ENCODE measurements at places on chromosomes 6 and 20.

DNA sequence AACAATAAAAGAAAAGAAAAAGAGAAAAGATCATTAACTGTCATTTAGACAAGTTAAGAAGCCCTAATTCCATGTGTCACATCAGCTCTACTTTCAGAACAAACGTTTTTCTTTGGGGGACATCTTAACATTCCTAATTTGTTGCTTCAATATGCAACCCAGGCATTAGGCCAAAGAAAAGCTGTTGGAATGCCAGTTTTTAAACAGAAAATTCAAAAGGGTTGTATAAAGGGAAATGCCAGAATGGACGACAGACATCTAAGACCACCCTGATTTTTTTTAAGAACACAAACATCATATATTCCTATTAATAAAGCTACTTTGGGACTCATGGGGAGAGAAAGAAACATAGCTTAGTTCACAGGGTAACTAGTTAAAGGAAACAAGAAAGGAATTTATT is 315.0 kb downstream of the GMDS start:
- DNase-seq = no peak

- no peak for DNase-seq
Measured at GRCh38 chr20:32523613-32524213, 61.4 kb downstream of the NOL4L start.

- DNase-seq = no peak
Measured at GRCh38 chr6:106163966-106164877, 78.1 kb downstream of the PRDM1 start.

DNA sequence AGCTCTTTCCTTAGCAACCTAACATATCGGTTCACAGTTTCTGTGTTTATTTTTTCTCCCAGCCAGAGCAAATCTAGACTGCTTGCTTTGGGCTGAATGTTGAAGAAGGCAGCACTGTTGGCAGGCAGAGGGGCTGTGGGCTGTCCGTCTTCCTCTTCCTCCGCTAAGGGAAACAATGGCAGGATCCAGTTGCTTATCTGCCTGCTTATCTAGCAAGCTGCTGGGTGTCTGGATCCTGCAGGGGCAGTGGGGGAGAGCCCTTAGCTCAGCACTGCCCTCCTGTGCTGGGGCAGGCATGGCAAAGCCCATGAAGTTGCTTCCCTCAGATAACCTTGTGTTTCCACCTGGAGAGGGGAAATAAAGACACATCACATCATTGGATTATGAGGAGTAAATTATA is 92.7 kb upstream of the CD93 start:
- no peak for DNase-seq

- no peak for DNase-seq
Measured at GRCh38 chr6:133590814-133591213, 298.1 kb upstream of the TCF21 start.

GRCh38 chr6:90703336-90703735 is 116.5 kb upstream of the MAP3K7 start:
- DNase-seq = no peak

DNA sequence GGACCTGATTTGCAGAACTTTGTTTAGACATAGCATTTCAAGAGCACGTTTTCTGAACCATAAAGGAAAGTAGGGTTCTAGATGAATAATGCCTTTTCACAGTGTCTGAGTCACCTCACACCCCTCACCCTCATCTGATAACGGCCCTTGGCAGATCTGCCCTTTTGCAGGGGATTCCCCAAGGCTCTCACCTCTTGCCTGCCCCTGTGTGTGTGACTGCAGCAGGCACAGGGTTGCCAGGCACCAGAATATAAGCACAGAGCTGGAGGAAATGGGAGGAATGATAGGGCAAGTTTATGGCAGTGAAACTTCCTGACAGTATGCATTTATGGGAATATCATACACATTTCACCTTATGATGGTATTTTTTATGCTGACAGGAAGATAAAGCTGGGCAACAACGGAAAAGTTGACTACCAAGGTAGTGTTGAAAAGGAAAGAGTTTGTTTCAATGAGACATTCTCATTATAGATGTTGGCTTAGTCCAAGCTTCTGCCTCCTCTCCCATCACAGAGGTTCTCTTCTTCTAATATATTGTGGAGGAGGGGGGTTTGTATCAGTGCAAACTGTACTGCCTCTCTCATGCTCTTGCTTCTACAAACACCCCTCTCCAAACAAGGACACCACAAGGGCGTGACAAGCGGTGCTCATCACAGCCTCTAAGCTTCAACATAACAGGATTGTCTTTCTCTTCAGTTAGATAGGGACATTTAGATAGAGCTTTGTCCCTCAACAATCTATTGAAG is 101.5 kb upstream of the BACH2 start:
- peak; percentile 60 for DNase-seq

DNA sequence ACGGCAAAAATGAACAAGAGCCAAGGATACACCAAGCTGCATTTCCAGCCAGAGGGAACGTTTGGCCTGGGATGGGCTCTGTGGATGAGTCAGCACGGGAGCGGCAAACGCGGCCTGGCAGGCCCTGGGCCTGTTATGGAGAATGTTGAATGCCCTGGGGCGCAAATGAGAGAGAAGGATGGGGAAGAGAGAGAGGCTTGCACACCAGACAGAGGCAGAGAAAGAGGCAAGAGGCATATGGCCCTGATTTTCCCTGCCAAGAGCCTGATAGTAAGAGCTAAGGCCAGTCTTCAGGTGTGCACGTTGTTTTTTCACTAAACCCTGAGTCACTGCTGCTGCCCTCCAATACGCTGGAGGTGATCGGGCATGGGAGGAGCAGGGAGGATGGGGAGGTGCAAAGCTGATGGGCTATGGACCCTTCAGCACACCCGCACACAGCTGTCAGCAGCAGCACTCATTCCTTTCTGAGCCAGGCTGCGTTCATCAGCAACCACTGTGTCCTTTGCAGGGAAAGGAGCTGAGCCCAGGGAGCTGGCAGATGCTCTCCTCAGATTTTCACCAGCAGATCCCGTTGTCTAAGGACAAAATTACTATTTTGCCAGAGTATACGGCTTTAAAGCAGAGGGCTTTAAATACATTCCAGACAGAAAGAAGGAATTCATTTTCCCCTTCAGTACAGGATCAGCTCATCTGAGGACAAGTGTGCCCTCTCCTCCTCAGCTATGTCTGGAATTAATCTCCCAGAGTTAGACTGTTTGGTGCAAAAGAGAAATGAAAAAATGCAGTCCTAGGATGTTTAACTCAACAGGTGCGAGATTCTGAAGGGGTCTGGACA is 61.7 kb upstream of the SLC22A23 start:
- DNase-seq = no peak

- no peak for DNase-seq
Measured at GRCh38 chr20:44228465-44229258, 18.1 kb upstream of the OSER1 start.

DNA sequence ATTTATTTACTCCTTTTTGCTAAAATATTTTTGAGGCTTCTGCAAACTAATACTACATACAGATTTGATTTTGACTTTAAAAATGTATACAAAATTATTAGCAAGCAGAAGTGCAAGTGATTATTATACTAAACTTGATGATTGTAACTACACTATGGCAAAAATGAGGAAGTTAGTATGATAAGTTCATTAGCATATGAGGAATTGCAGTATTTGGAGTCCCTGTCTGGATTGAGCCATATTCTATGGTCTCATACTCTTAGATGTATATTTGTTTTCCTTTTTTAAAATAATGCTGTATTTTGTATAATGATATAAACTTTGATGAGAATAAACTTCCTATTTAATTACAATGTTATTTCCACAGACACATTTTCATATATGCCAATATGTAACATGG is 13.9 kb downstream of the CRISP3 start:
- no peak for DNase-seq

- no peak for DNase-seq
Measured at GRCh38 chr6:431504-431903, 40.0 kb downstream of the IRF4 start.

- no peak for DNase-seq
Measured at GRCh38 chr6:3260296-3260695, 1.5 kb downstream of the PSMG4 start.

- DNase-seq = no peak
Measured at GRCh38 chr6:31478186-31478950, 19.6 kb upstream of the MICB start.

GRCh38 chr6:2037237-2037926 is 208.0 kb downstream of the GMDS start:
- no peak for DNase-seq

- DNase-seq = no peak
Measured at GRCh38 chr6:30000156-30000791, 57.9 kb downstream of the HLA-A start.

GRCh38 chr20:33415948-33416347 is 14.6 kb upstream of the CDK5RAP1 start:
- DNase-seq = no peak

GRCh38 chr20:25399037-25399430 is 8.4 kb upstream of the ABHD12 start:
- DNase-seq = no peak

- DNase-seq = no peak
Measured at GRCh38 chr20:25061103-25061799, 3.3 kb upstream of the ACSS1 start.

DNA sequence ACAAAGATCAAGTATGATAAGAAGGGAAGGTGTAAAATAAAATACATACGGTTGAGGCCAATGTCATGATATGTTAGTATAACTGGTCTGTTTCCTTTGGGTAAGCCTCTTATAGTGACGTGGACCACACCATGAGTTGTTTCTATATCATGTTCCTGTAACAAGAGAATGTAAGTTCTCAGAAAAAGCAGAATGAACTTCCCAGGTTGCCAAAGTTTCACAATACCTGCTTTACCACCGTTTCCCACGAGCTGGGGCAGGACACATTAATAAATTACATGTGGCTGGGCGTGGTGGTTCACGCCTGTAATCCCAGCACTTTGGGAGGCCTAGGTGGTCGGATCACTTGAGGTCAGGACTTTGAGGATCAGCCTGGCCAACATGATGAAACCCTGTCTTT is 42.6 kb upstream of the SLA2 start:
- no peak for DNase-seq

- DNase-seq = no peak
Measured at GRCh38 chr20:10842116-10842515, 168.3 kb upstream of the JAG1 start.
